Activated CD4-positive, alpha-beta T cell treated with anti-CD3 and anti-CD28 coated beads, Interleukin-2, amount 50 U/mL, for 24 hours (primary cell): ENCODE measurements at places on chromosomes 12 and 14.

GRCh38 chr12:121400332-121401139, 618 bp downstream of the RNF34 start:
- DNase-seq: peak; percentile 61

- no peak for DNase-seq
Observed at GRCh38 chr12:52045794-52046199, 5.4 kb upstream of the NR4A1 start.

GRCh38 chr12:28033538-28033915, 61.0 kb upstream of the PTHLH start:
- DNase-seq: no peak

- peak; percentile 44 for DNase-seq
Observed at GRCh38 chr12:52151837-52152783, 39.7 kb downstream of the KRT80 start.

GRCh38 chr12:53221203-53222080, 10.6 kb downstream of the RARG start:
- DNase-seq: no peak

DNA sequence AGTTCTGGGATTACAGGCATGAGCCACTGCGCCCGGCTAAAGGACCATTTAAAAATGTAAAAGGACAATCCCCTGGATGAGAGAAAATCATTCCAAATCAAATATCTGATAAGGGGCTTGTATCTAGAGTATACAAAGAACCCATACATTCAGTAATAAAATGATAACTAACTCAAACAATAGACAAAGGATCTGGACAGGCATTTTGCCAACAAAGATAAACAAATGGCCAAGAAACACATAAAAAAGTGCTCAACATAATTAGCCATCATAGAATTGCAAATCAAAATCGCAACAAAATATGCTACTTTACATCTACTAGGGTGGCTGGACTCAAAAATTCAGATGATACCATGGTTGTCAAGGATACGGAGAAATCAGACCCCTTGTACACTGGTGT, 8.5 kb upstream of the BICD1 start:
- no peak for DNase-seq

- no peak for DNase-seq
Observed at GRCh38 chr14:61365667-61366212, 44.4 kb downstream of the PRKCH start.

DNA sequence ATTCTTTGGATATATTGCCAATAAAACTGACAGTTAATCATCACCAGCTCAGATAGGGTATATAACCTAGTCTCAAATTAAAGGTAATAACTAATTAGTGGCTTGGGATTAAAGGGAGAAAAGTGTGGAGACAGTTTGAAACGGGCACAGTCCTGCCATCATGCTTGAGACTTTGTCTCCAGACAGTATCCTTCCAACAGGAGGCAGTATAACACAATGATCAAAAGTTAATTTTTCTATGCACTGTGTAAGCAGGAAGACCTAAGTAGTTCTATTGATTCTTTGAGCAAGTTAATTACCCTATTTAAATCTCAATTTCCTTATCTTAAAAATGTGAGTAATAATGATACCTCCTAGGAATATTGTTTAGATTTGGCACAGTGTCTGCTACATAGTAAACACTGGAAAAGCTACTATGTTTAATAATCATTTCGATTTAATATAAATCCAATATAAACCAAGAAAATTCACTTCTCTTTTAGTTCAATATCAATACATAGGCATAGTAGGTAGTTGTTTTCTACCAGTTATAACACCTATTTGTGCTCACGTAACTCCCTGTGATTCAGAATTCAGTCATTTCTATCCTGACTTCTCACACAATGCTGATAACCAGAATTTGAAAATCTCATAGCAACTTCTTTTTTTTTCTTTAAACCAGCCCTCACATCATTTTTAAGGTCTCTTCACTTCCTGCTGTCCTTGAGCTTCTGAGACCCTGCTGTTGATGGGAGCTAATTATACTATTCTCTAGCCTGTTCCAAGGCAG, 53.7 kb downstream of the GALNT4 start:
- no peak for DNase-seq

- DNase-seq: no peak
Observed at GRCh38 chr14:102793531-102794328, 16.5 kb downstream of the TRAF3 start.

DNA sequence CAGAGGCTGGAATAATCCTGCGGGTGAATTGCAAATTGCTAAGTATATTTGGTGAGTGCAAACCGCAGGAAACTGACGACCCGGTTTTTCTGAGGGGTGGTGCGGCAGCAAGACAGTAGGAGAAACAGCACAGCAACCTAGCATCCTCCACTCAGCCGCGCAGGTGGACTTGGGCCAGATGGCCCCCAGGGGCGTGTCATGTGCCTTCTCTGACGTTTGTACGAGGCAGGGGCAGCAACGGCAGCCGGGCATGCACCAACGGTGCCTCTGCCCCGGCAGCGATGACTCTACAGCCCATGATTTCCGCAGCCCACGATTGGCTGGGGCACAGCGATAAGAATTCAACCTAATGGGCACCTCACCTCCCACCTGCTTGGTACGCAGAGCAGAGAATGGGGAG, 11.1 kb upstream of the CLEC2A start:
- DNase-seq: no peak
